Jurkat, Clone E6-1 (cell line): ENCODE measurements at places on chromosomes 6 and 20.

GRCh38 chr6:154236646-154237301 lies 119.8 kb downstream of the IPCEF1 start:
- no peak for DNase-seq

GRCh38 chr6:79731471-79731870 lies 100.3 kb downstream of the SH3BGRL2 start:
- DNase-seq, result no peak

DNA sequence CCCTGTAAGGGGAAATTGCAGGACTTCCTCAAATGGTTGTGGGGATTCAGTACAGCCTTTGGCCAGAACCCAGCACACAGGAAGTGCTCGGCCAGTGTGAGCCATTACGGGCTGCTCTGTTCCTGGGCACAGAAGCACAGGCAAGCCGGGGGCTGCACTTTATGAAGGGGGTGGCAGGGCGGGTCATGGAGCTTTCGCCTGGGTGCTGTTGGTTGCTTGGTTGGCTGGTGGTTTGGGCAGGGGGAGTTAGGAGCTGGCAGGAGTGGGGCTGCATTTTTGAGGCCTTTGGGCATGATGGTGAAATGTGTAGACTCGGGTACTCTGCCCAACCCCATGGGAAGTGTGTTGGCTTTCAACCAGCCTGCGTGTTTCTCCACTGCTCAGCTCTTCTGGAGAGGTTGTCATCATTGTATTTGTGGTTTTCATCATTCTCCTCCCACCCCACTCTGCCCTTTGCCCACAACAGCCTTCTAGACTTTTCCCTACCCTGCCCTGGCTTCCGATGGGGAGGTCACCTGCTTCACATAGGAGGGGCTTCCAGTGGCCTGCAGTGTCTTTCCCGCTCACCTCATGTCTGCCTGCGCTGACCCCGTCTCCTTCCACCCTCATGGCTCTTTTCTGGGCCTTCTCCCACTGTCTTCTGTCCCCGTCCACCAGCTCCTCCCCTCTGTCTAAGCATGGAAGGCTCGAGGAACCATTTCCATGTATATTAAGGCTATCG lies 16.1 kb upstream of the RBM38 start:
- DNase-seq, result no peak

DNA sequence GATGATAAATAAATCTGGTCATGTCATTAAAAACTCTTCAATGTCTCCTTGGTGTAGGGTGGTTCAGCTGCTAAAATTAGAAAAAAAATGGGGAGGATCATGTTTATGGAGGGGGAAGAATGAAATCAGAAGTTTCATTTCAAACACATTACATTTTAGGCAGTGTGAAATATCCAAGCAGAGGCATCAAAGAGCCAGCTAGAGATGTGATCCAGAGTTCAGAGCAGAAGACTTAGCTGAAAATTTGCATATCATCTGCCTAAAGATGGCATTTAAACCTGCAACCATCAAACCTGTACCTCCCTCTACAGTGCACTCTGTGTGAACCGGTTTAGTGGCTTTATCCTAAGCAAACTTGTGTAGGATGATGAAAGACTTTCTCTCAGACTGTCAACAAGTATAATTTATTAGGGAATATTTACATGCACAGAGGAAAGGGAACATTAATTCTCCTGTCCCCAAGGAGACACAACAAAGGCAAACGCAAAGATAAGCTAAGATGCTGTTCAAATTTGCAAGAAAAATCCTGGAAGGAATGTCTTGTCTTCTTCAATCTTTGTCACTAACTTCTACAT lies 84.8 kb upstream of the PLEKHG1 start:
- DNase-seq, result no peak

DNA sequence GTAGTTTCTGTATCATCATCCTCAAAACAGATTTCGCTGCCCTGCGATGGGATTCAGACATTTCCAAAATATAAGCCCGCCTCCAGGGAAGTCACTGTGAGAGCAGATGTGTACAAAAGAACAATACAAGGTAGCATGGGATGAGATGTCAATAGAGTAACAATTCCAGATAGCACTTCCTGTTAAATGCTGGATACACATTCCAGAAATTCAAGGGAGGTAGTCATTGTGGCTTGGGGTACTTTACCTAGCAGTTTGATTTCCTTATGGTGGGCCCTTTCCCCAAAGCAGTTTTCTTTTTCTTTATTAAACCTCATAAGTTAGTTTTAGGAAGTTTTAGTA lies 2.5 kb downstream of the RNF217 start:
- no peak for DNase-seq

- no peak for DNase-seq
These were observed 191.5 kb downstream of the CDH4 start for GRCh38 chr20:61443443-61444126.

- DNase-seq, result peak; percentile 70
These were observed at the start of gene RUNX2 for GRCh38 chr6:45327956-45328522. Gene RUNX2, plus strand, starts transcription at chr6:45328330. Its CDS starts 397 bp downstream, at chr6:45328727.

- no peak for DNase-seq
These were observed 41.6 kb upstream of the SPDEF start for GRCh38 chr6:34597605-34598353.

- no peak for DNase-seq
These were observed 42.3 kb downstream of the KIF13A start for GRCh38 chr6:17945111-17945510.

DNA sequence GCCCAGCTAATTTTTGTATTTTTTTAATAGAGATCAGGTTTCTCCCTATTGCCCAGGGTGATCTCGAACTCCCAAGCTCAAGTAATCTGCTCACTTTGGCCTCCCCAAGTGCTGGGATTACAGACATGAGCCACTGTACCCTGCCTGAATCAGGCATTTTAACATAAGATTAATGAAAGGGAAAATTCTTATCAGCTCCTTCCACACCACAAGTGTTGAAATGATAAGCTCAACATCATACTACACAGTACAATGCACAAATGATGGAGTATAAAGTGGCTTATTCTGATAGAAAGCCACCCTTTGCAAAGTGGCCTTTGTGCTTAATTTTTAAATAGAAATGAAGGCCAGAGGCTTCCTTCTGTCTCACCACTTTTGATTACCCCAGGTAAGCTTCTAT lies 71.3 kb upstream of the MCHR2 start:
- DNase-seq, result no peak

DNA sequence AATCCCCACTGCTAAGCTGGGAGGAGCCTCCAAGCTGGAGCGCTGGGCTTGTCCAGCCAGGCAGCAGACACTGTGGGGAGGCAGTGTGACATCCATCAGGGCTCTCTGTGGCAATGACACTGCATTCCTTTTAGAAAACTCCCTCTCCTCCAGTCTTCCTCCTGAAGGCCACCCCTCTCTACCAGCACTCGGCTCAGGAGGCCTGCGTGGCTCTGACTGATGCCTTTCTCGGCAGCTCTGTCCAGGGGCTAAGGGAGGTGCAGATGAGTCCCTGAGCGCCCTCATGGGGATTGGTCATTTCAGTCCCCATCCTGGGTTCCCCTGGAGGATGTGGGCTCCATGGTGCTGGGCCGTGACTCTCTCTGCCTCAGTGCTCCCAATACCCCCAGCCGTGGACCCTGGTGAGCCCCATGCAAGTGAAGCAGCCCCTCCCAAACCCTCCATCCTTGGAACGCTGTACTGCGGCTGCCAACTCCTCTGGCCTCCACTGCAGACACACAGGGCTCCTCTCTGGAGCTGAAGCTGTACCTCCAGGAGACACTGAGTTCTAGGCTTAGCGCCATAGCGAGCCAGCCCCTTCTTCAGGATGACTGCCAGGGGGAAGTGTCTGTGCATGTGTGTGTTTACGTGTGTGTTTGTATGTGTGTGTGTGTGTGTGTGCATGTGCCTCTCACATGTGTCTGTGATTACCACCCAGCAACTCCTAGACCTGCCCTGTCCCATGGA lies 209.6 kb downstream of the ERMARD start:
- DNase-seq, result no peak

- no peak for DNase-seq
These were observed 17.0 kb upstream of the PXDC1 start for GRCh38 chr6:3768502-3768901.

DNA sequence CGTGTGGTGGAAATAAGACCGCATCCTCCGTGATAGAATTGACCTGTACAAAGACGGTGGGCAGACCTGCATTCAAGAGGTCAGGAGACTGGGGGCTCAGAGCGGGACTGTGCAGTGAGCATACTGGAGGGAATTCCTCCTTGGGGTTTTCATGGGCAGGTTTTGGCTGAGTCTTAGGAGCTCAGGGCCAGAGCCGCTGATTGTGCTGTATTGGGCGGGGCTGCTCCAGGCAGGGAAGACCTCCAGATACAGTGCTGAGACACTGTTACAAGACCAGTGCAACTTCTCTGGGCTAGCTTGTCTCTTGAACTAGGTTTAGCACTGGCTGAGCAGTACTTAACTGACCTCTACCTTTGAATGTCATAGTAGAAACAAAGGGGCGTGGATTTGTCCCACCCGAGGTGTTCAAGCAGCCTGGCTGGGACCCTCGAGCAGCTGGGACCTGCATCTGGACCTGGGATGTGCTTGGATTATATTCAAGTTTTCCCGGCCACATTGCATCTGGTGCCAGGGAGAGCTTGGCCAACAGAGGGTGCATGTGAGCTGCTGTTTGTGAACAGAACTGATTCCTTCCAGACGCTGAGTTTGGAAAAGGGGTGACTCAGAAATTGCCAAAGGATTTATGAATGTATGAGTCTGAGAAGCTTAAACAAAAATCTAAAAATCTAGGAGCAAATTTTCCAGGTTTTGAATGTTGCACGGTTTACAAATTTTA lies 33.4 kb upstream of the SLC22A1 start:
- no peak for DNase-seq

- no peak for DNase-seq
These were observed 25.2 kb upstream of the SGK1 start for GRCh38 chr6:134343066-134343465.

DNA sequence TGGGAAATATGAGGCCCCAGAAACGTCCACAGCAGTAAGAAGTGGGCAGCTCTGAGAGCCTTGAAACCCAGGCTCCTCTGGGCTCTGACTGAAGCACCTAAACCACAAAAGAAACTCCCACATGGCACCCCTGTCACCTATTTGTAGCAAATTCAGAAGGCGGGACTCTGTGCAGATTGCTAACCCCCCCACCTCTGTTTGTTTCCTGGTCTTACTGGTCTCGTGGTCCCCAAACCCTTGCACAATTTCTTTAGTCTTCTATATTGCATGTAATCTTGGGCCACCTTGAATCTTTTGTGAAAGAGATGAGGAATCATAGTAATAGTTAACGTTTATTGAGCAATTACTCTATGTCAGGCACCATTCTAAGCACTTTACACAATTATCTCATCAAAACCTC lies 154.3 kb downstream of the PREX1 start:
- DNase-seq, result no peak

DNA sequence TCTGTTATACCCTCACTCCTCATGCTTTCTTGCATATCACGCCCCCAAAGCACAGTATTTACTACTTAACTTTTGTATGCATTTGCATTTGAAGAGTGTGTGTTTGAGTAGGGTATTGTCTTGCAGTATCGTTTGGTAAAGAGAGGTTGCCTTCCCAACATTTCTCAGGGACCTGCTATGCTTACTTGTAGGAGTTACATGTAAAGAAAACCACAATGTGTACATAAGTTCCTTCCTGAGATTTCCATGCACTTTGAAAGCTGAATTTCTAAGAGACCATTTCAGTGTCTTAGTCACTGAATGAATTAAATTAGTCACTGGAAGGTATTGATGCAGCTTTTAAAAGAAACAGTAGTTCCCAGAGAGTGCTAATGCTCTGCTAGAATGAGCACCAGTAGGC lies 159.3 kb upstream of the LAMA2 start:
- no peak for DNase-seq

DNA sequence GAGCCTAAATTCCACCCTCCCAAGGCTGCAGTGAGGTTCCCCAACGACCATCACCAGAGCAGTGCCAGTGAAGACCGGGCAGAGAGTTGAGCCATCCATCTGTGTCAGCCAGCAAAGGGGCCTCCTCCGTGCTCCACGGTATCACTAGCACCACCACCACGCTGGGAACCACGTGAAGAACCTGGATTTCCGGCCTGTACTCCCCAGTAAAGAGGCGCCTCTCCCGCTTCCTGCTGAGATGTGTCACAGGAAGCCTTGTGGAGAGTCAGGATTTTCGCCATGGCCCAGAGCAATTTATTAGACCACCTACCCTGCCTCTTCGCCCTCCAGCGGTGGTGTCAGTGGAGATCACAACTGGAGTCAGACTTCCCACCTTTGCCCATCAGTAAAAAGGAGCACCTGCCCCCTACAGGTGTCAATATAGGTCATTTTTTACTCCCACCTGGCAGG lies 28.8 kb downstream of the CPXM1 start:
- peak; percentile 6 for DNase-seq

DNA sequence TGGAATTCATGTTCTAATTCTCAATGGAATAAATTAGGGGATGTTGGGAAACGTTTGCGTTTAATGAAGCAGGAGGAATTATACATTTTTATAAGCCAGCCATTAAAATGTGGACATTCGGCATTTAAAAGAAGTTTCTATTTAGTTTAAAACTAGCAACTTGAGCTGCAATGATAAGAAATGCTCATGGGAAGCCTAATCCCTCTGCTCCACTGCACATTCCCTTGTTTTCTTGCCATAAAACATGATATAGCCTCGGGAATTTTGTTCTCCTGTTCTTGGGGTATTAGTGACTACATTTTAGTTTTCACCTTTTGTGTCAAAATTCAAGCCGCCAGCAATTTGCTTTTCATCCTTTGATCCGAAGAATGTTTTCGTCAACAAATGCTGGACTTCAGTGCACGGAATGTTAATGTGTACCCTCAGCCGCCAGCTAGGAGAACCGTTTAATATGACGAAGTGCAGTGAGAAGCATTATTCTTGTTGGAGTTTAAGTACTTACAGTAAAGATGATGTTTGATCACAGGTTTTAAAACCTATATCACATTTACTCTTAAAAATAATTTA lies 137.9 kb downstream of the HIVEP1 start:
- no peak for DNase-seq

GRCh38 chr6:62285612-62286469 lies at the start of gene KHDRBS2:
Gene KHDRBS2, minus strand, starts transcription at chr6:62286225.
- DNase-seq, result no peak

- no peak for DNase-seq
These were observed 149.2 kb upstream of the SHLD1 start for GRCh38 chr20:5600982-5601381.

DNA sequence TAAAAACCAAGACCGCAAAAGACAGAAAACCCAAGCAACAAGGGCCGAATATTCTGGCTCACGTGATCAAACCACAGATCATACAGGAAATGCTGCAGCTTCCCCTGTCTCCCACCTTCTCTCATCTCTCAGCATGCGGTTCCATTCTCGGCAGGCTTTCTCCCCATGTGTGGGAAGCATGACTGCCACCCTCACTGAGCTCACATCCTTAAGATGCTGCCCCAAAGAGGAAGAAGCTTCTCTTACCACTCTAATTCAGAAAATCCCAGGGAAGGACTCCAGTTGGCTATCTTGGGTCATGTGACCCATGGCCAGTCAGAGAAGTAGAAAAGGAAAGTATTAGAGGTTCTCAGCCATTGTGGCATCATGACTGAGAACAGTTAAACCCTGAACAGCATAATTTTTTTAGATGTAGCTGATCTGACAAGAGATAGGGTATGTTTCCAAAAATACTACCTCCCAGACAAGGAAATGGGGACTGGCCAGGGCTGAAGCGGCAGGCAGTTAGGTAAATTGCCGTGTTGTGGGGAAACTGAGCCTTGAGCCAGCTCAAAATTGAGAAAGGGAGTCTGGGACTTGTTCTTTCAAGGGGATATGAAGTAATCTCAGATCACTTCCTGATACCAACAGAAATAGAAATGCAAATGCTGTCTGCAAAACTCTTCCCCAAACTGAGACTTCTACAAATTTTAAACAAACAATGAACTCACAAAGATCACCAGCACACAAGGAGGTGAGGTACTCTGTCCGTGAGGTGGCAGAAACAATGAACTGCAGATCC lies 37.1 kb upstream of the GRM4 start:
- peak; percentile 98 for DNase-seq

GRCh38 chr6:36975231-36976006 lies 10.6 kb downstream of the MTCH1 start:
- no peak for DNase-seq
